Progenitor cell of endocrine pancreas (in vitro differentiated cells): ENCODE measurements at places on chromosomes 11 and 22. TPM values are rescaled to one million over a fixed set of nuclear protein-coding genes. Genes with fewer than 3 reads are reported as not detected.

The CCDC116 gene
- total RNA-seq: 1.3 and 1.4 TPM in 2 replicates

The GP1BB gene
- total RNA-seq: 5.8 and 7.7 TPM in 2 replicates

The DDX6 gene
- total RNA-seq: 181 and 188 TPM in 2 replicates

The PIWIL4 gene
- total RNA-seq: 1.9 and 2.6 TPM in 2 replicates

The IFITM1 gene
- 2.3 TPM in 2 replicates for total RNA-seq

The KCNJ5 gene
- total RNA-seq: 0.78 and 1.1 TPM in 2 replicates

The PANX3 gene
- not detected in 2 replicates for total RNA-seq

The GAB4 gene
- total RNA-seq: not detected in 2 replicates

The MS4A6E gene
- total RNA-seq: not detected in 2 replicates

The RNF214 gene
- 53.9 and 55.8 TPM in 2 replicates for total RNA-seq

The SCUBE1 gene
- total RNA-seq: 4.5 and 9.1 TPM in 2 replicates

The SCGB1C1 gene
- not detected in 2 replicates for total RNA-seq

The SAA4 gene
- not detected in 2 replicates for total RNA-seq

The PLA2G3 gene
- total RNA-seq: 2.6 and 4.6 TPM in 2 replicates

The OTUB1 gene
- 122 and 124 TPM in 2 replicates for total RNA-seq

The RIMBP3B gene
- 0.65 and 1.3 TPM in 2 replicates for total RNA-seq

The TUB gene
- 14.9 and 16.3 TPM in 2 replicates for total RNA-seq

The BATF2 gene
- total RNA-seq: 0.53 and 0.58 TPM in 2 replicates

The CABP4 gene
- total RNA-seq: 0.18 TPM in 1 of 2 replicates, not detected in the other

The TMEM132A gene
- total RNA-seq: 261 and 292 TPM in 2 replicates

The CPT1A gene
- total RNA-seq: 3.8 and 5.7 TPM in 2 replicates

The OR51B2 gene
- total RNA-seq: not detected in 2 replicates

The KIRREL3 gene
- 0.26 and 0.29 TPM in 2 replicates for total RNA-seq

The LAYN gene
- total RNA-seq: 4.5 and 5.1 TPM in 2 replicates

The SLC1A2 gene
- total RNA-seq: 0.07 and 0.44 TPM in 2 replicates

The POU2AF2 gene
- total RNA-seq: not detected in 2 replicates

The TMPRSS4 gene
- 11.3 and 12.1 TPM in 2 replicates for total RNA-seq

The ADAMTS8 gene
- total RNA-seq: 0.22 and 0.40 TPM in 2 replicates

The ANO3 gene
- total RNA-seq: 0.53 and 0.67 TPM in 2 replicates

The VPREB3 gene
- not detected in 2 replicates for total RNA-seq

The SGSM1 gene
- 3.6 and 3.9 TPM in 2 replicates for total RNA-seq

The MIAT gene
- 1.3 and 1.4 TPM in 2 replicates for total RNA-seq

The CDKN1C gene
- total RNA-seq: 247 and 268 TPM in 2 replicates

The ASPHD2 gene
- 4.0 and 4.2 TPM in 2 replicates for total RNA-seq

The ATL3 gene
- total RNA-seq: 9.4 and 11.7 TPM in 2 replicates

The ACTN3 gene
- 0.43 and 0.44 TPM in 2 replicates for total RNA-seq

The TRIM22 gene
- 0.89 and 1.7 TPM in 2 replicates for total RNA-seq

The CYB561A3 gene
- 44.3 and 45.3 TPM in 2 replicates for total RNA-seq
